ENCODE measurements at places on chromosomes 6 and 20.
A peak's percentile ranks its signal among the peaks of the same experiment; 100 is the strongest.

DNA sequence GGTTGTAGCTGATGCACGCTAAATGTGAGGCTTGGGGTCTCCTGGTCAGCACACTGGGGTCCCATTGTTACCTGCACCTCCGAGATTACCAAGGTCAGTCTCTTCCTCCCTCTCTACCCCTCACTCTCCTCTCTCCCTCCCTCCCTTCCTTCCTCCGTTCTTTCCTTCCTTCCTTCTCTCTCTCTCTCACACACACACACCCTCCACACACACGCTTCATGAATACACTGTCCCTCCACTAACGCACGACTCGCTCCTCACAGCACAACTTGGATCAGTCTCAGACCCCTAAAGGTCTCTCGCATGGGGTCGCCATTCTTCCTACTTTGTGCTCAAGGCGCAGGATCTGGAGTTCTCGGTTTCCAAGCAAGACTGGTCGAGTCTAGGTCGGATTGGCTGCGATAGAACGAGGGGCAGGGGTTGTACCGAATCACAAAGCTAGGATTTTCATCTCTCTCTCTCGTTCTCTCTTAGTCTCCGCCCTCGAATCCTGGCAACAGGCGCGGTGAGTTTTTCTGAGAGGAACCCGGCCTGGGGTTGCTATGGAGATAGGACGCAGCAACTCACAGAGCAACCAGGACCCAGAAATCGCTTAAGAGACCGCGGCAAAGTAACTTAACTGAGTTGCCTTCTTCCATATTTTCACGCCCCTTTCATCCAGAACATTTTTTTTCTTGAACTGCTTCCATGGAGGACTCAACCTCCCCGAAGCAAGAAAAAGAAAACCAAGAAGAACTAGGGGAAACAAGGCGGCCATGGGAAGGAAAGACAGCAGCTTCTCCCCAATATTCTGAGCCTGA is at the start of gene RSPH4A:
Gene RSPH4A (plus strand): TSS at position 543 of the 800 bp plus-strand sequence. CDS start 145 bp downstream, at position 688.
- DNase-seq = peak; percentile 97

GRCh38 chr6:99736302-99736701 is 129.7 kb downstream of the PRDM13 start:
- no peak for DNase-seq

- no peak for DNase-seq
Observed at GRCh38 chr6:14656078-14656521, 538.5 kb downstream of the CD83 start.

- DNase-seq = peak; percentile 80
Observed at GRCh38 chr6:3884007-3884745, 35.0 kb downstream of the FAM50B start.

DNA sequence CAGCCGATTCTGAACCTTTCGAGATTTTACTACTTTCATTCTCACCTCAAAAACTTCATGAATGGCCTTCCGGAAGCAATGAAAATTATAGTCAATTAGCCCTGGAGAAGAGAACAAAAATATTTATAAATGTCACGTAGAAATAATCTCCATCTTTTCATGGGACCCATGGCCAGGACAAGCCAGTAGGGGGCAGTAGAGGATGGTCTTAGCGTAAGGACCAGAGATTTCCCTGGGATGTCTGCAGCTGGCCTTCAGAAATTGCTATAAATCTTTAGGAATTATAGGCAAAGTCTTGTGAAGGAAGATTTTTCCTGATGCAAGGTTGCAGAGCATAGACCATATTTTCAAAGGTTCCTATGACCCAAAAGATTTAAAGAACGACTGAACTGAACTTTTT is 15.6 kb upstream of the UBE2J1 start:
- DNase-seq = peak; percentile 45
